ENCODE measurements at places on chromosomes 11 and 22.
A peak's percentile ranks its signal among the peaks of the same experiment; 100 is the strongest.

DNA sequence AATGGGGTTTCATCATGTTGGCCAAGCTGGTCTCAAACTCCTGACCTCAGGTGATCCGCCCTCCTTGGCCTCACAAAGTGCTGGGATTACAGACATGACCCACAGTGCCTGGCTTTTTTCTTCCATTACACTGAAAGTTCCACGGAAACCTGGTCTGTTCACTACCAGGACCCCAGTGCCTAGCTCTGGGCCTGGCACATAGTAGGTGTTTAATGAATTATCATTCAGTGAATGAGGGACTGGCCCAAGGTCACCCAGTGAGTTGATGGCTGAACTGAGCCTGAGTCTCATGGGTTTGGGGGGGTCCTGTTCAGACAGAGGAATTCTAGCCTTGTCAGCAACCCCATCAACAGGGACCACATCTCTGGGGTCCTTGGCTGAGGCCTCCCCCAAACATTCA, 3.1 kb downstream of the C11orf86 start:
- DNase-seq, result no peak

DNA sequence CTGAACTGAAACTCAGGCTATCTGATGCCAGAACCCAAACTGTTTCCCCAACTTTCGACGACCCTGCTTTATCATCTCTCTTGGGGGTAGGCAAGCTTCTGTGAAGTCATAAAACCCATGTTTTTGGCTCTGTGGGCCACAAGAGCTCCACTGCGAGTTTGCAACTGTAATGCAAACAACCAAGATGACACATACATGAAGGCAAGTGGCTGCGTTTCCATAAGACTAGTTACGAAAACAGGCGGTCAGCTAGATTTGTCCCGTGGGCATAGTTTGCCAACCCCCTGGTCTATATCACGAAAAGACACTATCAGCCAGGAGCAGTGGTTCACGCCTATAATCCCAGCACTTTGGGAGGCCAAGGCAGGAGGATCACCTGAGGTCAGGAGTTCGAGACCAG, 37.5 kb downstream of the TPST2 start:
- DNase-seq, result no peak

DNA sequence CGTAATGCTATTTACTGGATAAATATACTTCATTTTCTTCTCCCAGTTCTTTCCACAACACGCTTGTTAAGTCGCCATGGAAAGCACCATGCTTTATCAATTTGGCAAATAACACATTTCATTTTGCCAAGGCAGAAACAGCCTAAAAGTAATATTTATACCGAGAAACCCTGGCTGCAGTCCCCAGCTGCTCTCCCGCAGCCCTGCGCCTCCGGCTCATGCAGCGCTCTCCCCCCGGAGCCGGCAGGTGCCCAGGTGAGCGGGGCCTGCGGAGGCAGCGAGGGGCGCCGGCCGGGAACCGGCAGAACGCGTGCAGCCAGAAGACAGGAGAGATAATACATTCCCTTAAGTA, 681 bp upstream of the ARHGEF12 start:
- DNase-seq, result peak; percentile 7

GRCh38 chr11:99020352-99021225, at the start of gene CNTN5:
CNTN5 (plus strand) TSS chr11:99020949.
- DNase-seq, result no peak

DNA sequence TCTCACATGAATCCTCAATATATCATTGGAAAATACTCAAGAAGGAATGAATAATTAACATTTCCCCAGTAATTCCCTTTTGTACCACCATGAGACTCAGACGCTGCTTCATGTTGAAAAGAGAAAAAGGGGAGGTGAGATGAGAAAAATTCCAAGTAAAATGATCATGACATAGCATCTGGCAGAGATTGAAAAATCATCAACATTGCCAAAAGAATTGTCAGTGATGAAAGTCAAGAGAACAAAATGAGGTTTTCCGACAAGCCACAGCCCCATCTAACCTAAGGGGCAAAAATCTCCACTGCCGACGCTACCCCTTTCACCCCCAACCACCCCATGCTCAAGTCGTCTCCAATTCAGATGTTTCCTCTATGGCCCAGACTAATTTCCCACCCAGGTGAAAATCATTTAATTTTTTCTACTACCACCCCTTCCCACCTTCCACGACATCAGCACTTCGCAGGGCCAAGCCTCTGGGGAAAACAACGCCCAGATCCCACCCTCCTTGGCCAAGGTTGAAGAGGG, 1.2 kb downstream of the RAB6A start:
- no peak for DNase-seq

Measured in stimulated activated CD4-positive, alpha-beta T cell treated with anti-CD3 and anti-CD28 coated beads, Interleukin-1b, Interleukin-23, amount 100 ng/mL, for 24 hours (primary cell).